Activated effector memory CD4-positive, alpha-beta T cell treated with Interleukin-2 at 50 U/mL for 16 hours (primary cell): ENCODE measurements at places on chromosomes 16 and 17.

DNA sequence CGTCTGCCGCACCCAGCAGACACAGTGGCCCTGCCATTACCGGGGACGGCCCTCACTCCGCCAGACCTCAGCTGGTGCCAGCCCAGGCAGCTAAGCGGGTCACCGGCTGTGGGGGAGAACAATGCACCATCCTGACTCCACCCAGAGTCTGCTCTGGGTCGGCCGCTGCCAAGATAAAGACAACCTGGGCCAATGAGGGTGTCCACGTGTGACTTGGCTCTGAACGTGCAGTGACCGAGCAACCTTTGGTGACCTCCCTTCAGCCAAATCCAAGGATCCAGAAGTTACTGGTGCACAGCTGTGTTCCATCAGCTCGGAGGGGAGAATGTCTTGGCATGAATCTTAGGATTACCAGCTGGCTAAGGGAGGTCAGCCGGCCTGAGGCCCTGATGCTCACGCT is 155.9 kb downstream of the NTN1 start:
- DNase-seq, result no peak

GRCh38 chr17:45361976-45362375 is 45.2 kb upstream of the MAP3K14 start:
- no peak for DNase-seq

DNA sequence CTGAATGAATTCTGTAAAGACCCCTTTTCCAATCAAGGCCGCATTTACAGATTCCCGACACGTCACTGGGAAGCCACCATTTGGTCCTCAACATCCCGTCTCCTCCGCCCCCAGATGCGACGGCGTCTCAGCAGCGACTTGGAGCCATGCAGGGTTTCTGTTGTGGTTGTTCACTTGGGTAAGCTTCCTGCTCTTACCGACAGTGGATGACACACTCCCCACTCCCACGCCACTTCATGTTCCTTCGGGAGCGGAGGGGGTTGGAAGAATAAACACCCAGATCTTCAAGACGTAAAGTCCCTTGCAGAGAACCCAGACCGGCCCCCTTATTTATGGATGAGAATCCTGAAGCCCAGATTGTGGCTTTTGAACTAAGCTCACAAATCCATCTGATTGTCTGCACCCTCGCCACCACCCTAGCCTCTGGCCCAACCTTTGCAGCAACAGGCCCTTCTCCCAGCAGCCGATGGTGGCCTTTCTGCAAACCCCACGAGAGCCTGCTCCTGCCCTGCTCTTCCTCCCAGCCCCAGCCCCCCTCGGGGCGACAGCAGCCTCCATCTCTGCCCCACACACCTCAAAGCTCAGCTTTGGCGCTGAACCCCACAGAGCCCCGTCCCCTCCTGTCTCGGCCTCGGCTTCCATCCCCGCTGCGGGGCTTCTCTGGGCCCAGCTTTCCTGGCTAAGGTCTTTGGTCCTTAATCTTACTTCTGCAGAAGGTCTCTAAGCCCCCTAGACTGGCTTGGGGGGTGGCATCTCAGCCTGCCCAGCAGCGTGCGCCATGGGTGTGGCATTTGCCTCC is 19.0 kb upstream of the OSGIN1 start:
- DNase-seq, result no peak

DNA sequence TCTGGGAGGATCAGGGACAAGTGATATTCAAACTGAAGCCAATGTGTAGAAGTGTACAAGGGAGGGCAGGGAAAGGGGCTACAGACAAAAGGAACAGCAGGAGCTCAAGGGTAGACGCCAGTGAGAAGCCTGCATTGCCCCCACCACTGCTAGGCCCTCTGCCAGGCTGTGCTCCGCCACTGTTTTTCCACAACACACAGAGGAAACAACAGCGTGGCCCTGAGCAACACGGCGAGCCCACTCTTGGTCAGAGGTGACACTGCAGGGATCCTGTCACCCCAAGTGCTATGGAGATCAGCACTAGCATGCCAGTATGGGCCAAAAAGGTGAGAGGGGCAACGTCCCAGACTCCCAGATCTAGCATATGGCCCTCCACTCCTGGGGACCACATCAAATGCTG is 23.4 kb downstream of the MYO18A start:
- DNase-seq, result no peak

GRCh38 chr16:50583211-50583610 is 35.0 kb downstream of the NKD1 start:
- DNase-seq, result no peak

DNA sequence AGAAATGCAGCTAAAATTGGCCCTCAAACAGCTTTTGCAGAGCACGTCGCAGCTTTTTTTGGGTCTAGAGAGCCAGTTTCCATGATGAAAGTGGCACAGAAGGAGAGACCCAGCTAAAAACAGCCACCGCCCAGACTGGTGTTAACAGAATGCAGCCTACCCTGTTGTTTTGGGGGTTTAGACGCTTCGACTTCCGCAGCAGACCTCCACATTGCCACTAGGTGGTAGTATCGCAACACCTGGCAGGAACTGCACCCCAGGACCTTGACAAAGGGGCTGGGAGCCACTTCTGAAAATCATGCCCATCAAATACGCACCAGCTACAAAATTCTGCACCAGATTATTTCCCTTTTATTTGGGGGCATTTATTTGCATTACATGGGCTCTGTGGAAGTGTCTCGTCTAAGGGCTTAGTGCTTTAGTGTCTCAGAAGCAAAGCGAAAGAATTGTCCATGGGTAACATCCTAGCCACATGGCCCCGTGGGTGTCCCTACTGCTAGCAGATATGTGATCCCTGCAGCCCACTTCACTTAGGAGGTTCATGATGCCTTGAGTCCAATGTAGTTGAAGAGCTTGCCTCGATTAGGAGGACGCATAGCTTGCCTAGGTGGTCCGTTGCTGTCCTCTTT is 167.1 kb downstream of the HAPSTR1 start:
- DNase-seq, result no peak

GRCh38 chr16:30407804-30408534 is 563 bp downstream of the ZNF771 start:
- no peak for DNase-seq

DNA sequence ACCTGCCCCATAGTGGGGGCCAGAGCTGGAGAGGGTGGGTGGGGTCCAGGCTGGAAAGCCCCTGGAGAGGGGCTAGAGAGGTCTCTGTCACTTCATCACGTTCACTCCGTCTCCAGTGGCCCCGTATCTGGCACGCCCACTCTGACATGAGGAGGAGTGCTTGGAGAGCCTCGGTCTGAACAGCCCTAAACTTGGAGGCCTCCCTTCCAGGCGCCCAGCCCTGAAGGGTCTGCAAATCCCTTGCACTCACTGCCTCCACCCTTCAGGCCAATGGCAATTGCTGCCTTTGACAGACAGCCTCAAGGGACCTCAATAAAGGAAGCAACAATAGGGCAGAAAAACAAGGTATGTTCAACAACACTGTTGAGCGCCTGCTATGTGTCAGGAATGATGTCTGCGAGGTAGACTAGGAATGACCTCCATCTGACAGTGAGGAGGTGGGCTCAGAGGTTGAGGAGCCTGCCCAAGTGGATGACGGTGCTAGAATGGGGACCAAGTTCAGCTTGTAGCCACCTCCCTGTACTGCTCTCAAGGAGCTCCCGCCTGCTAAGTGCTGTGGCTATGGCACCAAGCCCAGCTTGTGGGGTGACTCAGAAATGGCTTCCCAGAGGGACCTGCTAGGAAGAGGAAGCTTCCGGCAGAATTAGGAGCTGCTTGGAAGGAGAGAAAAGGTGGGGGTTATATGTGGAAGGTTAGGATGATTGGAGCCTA is 2.9 kb upstream of the EPX start:
- no peak for DNase-seq

- no peak for DNase-seq
Measured at GRCh38 chr16:12149971-12150370, 173.4 kb downstream of the SNX29 start.
